Activated T-cell treated with anti-CD3 and anti-CD28 coated beads for 48 hours (primary cell): ENCODE measurements at places on chromosomes 6 and 20.

DNA sequence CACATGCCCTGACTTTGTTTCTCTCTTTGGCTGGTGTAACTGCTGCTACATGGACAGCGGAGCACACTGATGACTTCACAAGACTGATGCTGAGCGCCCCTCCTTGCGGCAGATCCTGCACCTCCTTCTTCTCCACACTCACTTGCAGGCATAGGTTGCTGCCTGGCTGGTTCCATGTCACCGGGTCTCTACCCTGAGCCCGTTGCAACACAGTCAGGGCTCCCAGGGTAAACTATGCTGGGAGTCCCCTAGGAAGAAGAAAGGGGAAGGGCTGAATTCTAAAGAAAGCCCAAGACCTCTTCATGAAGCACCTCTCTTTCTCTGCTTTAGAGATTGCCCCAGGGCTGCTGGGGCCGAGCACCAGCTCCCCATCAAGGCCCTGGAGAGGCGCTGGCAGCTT lies 83.3 kb upstream of the DUSP22 start:
- no peak for DNase-seq

GRCh38 chr6:150934380-150934779 lies 68.9 kb downstream of the MTHFD1L start:
- no peak for DNase-seq

DNA sequence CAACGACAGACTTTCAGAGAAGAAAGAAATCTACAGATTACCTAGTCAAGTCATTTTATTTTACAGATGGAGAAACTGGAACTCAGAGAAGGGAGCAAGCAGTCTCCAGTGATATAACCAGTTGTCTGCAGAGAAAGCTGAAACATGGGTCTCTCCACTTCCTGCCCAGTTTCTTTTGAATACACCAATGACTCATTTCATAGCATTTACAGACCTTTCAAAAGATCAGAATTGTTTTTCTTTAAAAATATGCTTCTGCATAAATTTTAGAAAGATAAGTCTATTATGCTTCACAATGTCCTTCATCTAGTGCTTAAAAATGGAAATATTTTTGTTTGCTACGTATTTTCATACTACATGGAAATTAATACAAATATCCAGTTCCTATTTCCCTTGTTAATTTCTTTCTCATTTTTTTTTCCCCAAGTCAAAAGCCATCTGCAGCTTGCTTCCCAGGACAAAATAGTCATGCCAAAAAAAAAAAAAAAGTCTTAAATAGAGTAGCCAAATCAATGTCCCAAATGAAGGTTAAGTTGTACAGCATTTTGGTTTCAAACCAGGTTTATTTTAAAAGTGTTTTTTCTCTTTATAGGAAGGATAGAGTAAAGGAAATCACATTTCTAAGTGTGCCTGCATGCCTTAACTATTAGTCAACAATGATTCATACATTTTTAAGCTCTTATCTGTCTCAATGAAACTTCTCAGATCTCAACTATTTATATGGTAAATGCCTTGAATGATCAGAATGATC lies 36.9 kb downstream of the ARHGAP18 start:
- no peak for DNase-seq

DNA sequence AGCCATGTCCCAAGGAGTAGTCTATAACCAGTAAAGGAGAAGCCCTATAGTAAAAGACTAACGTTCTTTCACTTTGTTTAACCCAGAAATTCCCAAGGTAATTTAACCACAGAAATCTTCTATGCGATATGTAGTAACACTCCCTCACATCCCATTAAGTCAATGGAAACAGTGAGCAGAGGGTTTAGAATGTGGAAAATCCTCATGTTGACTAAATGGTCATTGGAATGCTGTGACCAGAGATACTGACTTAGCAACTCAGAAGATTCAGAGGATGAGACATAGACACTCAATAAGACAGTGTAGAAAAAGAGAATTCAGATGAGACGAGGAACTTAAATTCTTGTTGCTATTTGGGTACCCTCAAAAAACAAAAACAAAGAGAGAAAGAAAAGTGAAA lies 562.2 kb upstream of the NOX3 start:
- no peak for DNase-seq

GRCh38 chr6:159969204-159969912 lies 476 bp downstream of the IGF2R start:
- DNase-seq = no peak

DNA sequence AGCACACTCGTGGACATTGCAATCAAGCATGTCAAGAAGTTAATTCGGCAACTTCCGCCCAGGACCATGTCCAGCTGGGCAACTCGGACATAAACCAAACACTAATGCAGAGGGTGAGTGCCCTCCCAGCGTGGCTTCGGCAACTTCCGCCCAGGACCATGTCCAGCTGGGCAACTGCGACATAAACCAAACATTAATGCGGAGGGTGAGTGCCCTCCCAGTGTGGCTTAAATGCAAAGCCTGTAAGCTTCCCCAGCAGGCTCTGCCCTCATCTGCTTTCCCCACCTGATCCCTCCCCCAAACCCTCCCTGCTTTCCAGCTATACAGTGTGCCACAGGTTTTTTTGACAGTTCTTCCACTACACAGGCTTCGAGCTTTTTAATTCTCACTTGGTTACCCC lies 143.4 kb downstream of the PXDC1 start:
- no peak for DNase-seq

GRCh38 chr6:17269840-17270239 lies 11.3 kb upstream of the RBM24 start:
- no peak for DNase-seq

DNA sequence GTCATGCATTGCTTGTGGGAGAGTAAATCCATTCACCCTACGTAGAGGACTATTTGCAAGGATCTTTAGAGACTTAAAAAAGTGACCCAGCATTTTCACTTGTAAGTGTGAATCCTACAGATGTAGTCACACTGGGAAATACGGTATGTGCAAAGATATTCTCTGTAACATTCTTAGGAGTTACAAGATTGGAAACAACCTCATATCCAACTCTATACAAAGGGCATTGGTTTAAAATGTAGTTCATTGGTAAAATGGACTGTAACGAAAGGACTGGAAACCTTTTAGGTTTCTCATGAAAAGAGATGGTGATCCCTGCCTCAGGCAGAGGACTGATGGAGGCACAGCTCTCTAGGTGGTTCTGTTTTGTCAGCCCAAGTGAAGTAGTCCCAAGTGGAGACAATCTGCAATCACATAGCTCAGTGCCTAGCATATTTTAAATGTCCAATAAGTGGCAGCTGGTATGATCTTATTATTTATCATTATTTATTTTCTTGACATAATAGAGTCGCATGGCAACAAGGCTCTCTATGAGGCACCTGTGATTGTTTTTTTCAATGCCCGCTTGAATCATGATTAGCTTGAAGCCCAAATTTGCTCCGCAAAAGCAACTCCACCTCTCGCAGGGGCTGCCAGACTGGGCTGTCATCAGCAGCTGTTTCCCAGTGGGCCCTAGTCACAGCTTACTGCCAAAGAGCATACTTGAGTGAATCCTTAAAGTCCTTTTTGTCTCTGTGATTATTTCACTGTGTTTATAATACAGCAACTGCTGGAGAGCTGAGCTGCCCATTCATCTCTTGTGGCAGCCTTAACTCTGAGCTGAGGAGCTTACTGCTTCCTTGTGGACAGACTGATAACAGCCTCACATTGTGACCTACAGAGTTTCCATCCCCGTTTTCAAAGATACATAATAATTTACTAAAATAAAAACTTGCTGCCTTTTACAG lies 19.8 kb upstream of the ENPP1 start:
- no peak for DNase-seq

DNA sequence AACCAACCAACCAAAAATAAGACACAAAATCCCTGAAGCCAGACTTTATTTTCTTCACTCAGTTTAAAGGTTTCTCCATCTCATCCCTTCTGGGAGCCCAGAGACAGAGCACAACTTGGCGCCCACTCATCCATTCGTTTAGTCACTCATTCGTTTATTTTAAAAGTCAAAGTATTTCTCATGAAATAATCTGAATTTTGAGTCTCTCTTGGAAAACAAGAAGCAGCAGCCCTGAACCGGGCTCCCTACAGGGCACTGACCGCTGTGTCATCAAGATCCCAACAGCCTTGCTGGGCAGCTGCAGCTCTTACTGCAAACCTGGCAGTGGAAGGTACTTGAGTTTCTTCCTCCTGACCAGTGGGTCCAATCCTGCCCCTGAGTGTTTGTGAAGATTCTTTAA lies 171.6 kb downstream of the THBS2 start:
- DNase-seq = no peak

GRCh38 chr6:7697820-7698623 lies 27.9 kb upstream of the BMP6 start:
- no peak for DNase-seq

DNA sequence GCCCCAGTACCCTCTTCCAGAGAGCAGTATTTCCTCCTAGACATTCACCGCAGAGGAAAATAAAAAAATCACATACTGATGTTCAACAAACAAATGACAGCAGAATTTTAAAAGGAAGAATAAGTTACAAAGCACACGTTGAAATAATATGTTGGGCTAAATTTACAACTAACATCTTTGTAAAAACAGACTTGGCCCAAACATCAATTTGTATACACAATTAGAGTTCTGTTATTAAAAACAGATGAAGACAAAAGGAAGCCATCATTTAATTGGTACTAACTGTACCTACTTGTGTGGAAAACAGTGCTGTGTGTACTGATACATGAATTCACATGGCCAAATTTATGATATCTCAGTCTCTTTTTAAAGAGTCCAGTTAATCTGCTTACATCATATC lies 46.3 kb downstream of the KIF6 start:
- no peak for DNase-seq

DNA sequence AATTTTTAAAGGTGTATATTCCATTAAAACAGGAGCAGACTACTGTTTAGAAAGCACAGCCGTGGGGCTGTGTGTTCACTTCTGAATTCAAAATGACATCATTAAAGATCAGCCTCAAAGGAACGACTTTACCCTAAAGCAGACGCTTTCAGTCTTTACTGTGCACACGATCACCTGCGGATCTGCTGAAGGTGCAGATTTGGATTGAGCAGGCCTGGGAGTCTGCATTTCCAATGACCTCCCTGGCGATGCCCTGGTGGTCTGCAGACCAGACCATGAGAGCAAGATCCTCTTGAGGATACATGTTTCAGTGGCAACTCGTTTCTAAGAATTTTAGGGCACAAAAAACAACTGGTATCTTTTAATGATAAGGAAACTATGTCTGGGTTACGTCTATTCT lies 27.2 kb downstream of the TXNDC5 start:
- DNase-seq = no peak

DNA sequence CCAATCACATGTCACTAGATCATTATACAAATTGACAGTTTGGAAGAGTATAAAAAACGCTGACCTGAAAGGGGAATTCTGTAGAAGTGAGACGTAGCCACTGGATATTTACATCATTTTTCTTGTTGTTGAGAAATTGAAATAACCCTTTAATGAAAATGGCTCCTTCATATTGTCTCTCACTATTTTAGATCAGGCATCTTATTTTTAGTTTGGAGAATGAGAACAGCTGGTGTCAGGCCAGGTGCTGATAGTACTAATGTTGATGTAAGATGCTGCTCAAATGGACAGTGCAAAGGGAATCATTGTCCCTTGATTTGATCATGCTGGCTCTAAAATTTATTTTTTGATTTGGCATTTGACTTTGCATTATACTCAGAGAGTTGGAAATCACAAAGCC lies 17.4 kb downstream of the NKAIN2 start:
- DNase-seq = no peak

DNA sequence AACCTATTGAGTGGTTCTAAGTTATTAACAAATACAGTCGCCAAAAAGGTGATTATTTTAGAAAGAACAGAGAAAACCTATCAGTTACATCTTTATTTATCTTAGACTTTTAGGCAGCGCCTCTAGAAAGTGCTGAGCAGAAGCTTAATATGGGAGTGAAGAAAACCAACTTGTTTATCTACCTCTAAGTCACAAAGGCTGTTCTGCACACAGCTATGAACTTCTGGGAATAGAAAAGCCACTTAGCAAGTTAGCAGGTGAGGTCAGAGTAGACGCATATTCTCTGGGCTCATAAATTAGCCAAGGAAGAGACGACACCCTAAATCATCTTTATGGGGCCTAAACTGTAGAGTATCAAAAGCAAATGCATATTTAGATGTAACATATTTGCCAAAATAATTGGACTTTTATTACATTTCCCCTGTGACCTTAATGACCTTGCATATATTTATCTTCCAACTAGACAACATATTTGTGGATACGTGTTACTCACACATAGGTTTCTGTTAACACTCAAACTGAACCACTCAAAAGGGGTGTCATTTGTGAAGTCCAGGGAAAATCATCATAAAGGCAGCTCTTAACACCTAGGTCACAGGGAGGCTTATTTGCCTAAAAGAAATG lies 267.1 kb downstream of the ADGB start:
- DNase-seq = no peak
